ENCODE measurements at places on chromosomes 1 and 21.
A peak's percentile ranks its signal among the peaks of the same experiment; 100 is the strongest.

GRCh38 chr1:32868806-32869455 lies 1.8 kb downstream of the FNDC5 start:
- DNase-seq, result no peak

- DNase-seq, result no peak
Measured at GRCh38 chr1:37169241-37169640, 134.9 kb upstream of the GRIK3 start.

GRCh38 chr1:1797731-1798341 lies 19.6 kb upstream of the NADK start:
- no peak for DNase-seq

- no peak for DNase-seq
Measured at GRCh38 chr21:37210130-37210529, 57.0 kb downstream of the VPS26C start.

GRCh38 chr1:40676501-40676900 lies 11.0 kb upstream of the RIMS3 start:
- DNase-seq, result no peak

GRCh38 chr1:218304281-218305039 lies 19.4 kb downstream of the RRP15 start:
- DNase-seq, result peak; percentile 93

Data from erythroblast (primary cell).